T-cell (primary cell): ENCODE measurements at places on chromosomes 3 and 15.

GRCh38 chr3:98772022-98772421 is 8.9 kb downstream of the ST3GAL6 start:
- DNase-seq = no peak

GRCh38 chr3:57956119-57956832 is 51.9 kb upstream of the FLNB start:
- DNase-seq = no peak

GRCh38 chr3:64276131-64276530 is 50.9 kb upstream of the PRICKLE2 start:
- no peak for DNase-seq

DNA sequence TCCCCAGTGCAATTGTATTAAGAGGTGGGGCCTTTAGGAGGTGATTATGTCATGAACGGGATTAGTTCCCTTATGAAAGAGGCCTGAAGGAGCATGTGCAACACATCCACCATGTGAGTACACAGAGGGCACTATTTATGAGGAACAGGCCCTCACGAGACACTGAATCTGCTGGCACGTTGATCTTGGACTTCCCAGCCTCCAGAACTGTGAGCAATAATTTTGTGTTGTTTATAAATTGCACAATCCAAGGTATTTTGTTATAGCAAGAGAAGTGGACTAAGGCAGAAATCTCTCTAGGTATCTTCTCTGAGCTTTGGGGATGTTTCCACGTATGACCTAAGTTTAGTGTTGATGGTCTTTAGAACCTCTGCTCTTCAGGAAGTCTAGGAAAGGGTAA is 149.3 kb upstream of the CBLB start:
- DNase-seq = no peak

DNA sequence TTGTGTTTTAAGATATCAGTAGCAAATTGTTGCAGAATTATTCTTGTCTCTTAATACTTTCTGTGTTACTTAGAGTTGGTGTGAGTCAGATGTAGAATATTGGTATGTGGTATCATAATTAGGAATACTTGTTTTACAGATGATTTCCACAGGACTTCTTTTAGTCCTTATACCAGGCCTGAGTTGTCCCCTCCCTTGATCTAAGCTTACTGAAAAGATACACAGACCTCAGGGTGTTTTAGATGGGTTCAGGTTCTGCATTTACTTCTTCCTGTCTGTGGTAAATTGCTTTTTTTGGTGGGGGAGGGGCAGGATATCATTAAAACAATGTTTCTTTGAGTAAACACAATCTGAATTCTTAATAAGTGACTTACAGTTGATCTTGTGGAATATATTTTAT is 14.2 kb downstream of the DZIP3 start:
- peak; percentile 27 for DNase-seq

- no peak for DNase-seq
Measured at GRCh38 chr15:49094923-49095322, 48.7 kb upstream of the SECISBP2L start.

DNA sequence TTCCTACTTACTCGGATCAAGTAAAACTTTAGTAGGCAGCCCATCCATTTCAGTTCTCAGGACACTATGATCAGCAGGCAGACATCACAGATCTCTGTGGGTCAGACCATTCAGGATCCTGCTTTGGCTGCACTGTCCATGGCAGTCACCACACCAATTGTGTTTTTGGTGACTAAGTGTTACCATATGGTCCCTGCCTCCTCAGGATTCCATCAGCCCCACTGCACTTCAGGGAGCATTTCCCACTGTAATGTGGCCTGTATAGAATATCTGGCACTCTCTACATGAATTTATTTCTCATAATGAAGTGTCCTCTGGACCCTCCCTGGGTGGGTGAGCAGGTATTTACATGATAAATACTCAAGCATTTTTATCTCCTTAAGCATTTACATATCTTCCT is 41.3 kb downstream of the ZNF445 start:
- DNase-seq = no peak

GRCh38 chr3:103083848-103084631 is 649.2 kb downstream of the ZPLD1 start:
- DNase-seq = no peak

GRCh38 chr3:43171748-43172147 is 65.9 kb upstream of the POMGNT2 start:
- no peak for DNase-seq

DNA sequence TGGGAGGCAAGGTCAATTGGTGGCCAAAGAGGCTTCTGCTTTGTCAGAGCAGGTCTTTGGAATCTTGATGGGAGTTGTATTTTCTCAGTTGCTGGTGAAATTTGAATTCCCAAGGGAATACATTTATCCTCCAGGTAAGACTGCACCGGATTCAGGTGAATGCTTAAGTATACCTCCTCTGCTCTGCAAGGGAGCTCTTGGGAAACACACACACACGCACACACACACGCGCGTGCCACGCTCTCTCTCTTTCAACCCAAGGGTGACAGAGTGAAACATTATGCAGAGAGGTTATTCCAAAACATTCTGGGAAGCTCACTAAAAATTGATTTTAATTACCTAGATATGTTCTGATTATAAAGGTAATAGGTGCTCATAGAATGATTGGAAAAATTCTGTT is 33.7 kb downstream of the ST6GAL1 start:
- DNase-seq = no peak

DNA sequence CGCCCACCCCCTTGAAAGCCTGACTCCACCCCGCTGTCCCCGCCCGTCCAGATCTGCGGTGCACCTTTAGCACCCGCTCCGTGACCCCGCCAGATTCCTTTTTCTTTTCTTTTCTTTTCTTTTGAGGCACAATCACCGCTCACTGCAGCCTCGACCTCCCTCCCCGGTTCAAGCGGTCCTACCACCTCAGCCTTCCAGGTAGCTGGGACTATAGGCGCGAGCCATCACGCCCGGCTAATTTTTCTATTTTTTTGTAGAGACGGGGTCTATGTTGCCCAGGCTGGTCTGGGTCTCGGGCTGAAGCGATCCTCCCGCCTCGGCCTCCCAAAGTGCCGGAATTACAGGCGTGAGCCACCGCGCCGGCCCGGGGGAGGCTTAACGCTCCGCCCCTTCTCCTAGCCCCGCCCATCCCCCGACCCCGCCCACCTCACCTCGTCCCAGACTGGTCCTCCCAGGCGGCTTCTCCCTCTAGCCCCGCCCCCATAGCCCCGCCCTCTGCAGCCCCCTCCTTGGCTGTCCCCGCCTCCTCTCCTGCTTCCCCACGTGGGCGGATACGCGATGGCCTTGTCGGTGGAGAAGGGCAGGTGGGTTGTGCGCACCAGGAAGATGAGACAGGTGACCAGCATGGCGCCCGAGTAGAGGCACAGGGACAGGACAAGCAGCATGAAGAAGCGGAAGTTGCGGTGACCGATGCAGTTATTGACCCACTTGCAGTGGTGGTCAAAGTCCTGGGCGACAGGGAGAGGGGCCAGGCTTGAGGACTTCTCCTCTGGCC is 3.2 kb downstream of the ZDHHC19 start:
- peak; percentile 66 for DNase-seq

DNA sequence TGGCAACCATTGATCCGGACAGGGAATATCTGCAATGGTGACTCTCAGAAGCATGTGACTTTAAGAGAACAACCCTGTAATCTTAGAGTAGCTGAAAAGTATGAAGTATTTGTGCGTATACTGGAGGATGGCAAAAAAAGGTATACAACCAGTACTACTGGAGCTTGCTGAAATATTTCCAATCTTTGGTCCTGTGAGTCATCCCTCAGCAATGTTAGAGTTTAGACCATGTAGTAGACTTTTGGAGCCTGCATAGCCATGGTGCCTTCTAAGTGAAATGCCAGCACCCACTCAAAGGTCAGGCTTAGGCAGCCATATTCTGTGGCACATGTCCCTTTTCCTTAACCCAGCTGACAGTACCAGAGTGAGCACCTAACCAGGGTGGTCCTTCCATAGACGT is 429.4 kb downstream of the NTRK3 start:
- DNase-seq = no peak

DNA sequence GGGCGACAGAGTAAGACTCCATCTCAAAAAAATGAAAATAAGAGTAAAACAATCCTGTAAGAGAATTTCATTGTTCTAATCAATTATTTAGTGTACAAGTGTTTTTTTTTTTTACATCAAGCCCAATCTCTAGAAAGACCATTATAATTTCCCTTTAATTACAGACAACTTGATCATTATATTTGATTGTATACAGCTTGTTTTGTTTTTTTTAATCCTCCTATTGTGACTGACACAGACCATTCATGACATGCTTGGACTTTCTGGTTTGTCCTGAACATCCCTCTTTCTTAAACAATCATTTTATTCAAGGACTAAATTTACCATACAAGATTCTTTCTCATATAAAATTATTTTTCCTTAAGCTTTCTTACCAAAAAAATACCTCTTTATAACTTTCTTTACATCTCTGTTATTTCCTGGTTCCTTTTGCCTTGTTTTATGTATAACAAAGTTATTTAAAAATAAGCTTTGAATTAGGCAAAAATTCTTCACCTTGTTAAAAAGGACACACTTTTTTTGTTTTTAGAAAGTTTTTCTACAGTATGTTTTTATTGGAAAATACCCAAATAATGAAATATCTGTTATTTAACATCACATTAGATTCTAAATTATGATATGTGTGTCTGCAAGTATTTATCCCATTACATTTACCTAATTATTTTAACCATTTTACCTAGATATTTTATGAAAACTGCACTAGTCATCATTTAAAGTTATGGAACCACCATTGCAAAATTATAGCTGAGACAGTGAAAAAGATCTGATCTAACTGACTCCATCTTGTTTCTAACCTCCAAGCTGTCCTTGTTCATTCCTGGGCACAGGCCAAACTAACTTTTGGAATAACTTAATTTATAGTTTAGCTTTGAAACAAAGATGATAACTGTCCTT is 26.1 kb upstream of the GFM1 start:
- DNase-seq = no peak
